ENCODE measurements at places on chromosomes 3 and 15. TPM values are rescaled to one million over a fixed set of nuclear protein-coding genes. Genes with fewer than 3 reads are reported as not detected.
A peak's percentile ranks its signal among the peaks of the same experiment; 100 is the strongest.

GRCh38 chr3:128425846-128426127 is 40.9 kb downstream of the DNAJB8 start:
- no peak for DNase-seq

DNA sequence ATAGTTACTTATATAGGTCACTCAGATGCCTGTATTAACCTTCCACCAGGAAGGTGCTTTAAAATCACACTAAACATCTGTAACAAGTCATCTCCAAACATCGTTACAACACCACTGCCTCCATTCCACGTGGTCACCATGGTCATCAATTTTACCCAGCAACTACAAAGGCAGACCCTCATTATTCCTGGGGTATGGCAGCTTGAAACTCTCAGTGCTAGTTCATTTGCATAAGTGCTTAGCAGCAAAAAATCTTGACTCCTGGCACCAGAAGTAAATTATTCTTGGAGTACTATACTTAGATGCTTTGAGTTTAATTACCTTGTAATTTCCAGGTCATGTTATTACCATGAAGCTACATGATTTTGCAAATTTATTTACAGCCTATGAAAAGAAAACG is 250.6 kb downstream of the KBTBD8 start:
- DNase-seq = no peak

- no peak for DNase-seq
Measured at GRCh38 chr15:28112101-28112760, 13.1 kb upstream of the OCA2 start.

GRCh38 chr3:40379674-40380306 is 7.2 kb upstream of the ENTPD3 start:
- DNase-seq = no peak

- DNase-seq = peak; percentile 64
Measured at GRCh38 chr15:51077221-51078153, 17.2 kb downstream of the TNFAIP8L3 start.

DNA sequence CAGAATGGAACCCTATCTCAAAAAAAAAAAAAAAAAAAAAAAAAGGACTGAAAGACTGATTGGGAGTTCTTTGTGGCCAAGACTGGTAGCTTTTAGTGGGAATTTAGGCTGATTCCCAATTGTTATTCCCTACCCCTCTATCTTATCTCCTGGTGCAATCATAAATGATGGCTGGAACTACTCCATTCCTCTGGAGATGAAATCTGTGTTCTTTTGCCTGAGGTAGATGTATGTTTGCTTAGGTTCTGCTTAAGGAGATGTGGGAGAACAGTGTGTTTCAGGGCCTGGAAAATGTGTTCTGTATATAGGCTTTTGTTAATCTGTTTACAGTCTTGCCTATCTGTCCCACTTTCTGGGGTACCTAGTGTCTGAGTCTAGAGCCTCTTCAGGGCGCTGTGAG is 19.5 kb downstream of the UBE2Q2 start:
- DNase-seq = no peak

- DNase-seq = no peak
Measured at GRCh38 chr3:12675115-12675810, 11.3 kb upstream of the RAF1 start.

- DNase-seq = no peak
Measured at GRCh38 chr3:148066802-148067201, 630.9 kb upstream of the AGTR1 start.

- no peak for DNase-seq
Measured at GRCh38 chr3:194111336-194111735, 24.6 kb upstream of the HES1 start.

GRCh38 chr15:25339431-25339830 is 99.4 kb downstream of the UBE3A start:
- no peak for DNase-seq

DNA sequence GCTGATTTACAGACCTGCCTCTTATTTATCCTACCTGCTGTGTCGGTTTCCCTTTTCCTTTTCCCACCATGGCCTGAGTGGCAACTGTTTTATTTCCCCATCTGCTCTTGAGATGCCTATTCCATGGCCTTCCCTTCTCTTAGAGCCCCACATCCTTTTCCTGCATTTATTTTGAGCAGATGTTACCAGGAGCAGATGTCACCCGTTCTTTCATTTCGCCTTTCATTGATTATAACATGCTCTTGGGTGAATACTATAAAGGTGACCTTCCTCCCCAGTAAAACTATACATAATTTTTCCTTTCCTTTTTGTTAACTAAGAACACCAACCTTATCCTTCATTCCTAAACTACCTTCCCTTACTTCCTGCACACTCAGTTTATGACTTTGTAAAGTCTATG is 8.5 kb upstream of the P2RY1 start:
- DNase-seq = no peak

DNA sequence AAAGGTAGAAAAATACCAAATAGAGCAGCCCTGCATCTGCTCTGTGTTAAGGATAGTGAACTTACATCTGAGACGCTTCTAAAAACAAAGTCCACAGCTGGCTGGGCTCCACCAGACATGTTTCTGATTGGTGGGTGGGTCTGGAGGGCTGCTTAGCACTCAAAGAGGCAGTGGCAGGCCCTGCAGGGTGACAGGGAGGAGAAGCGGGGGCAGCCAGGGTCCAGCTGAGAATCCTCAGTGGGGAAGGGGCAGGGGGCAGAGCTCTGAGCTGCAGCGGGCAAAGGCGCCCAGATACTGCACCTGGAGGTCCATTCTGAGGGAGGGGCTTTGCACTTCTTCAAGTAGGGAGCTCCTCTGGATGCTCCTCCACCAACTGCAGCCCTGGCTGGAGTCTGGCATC is 28.1 kb downstream of the PRR23E start:
- no peak for DNase-seq

DNA sequence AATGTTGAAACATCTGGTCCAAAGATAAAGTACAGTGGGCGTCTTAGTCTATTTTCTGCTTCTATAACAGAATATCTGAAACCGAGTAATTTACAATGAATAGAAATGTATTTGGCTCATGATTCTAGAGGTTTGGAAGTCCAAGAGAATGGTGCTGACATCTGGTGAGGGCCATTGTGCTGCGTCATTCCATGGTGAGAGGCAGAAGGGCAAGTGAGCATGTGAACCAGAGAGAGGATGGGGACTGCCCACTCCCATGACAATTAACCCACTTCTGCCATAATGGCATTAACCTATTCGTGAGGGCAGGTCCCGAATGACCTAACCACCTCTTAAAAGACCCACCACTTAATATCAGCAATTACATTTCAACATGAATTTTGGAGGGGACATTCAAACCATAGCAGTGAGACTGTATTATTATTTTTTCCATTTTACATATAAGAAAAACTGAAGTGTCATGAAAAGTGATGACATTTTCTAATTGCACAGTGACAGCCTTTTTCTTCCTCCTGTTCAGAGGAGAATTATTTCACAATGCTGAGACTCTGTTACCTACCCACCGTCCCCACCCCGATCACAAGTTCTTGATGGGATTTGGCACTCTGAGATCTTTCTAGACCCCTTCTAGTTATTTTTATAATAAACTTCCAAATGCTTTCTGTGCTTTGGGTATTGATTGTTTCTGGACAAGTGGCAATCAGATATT is 238.8 kb downstream of the RPLP1 start:
- no peak for DNase-seq

GRCh38 chr3:79351699-79352098 is 416.1 kb downstream of the ROBO1 start:
- DNase-seq = no peak

SI gene
- total RNA-seq = not detected

KBTBD13 gene
- total RNA-seq = not detected

IMPG2 gene
- total RNA-seq = 0.05 TPM

ZBTB47 gene
- 0.44 TPM for total RNA-seq

SERPINI2 gene
- total RNA-seq = not detected

ROPN1 gene
- total RNA-seq = not detected

MRPS22 gene
- total RNA-seq = 51.9 TPM
